ENCODE measurements at places on chromosomes 12 and 14.
A peak's percentile ranks its signal among the peaks of the same experiment; 100 is the strongest.

DNA sequence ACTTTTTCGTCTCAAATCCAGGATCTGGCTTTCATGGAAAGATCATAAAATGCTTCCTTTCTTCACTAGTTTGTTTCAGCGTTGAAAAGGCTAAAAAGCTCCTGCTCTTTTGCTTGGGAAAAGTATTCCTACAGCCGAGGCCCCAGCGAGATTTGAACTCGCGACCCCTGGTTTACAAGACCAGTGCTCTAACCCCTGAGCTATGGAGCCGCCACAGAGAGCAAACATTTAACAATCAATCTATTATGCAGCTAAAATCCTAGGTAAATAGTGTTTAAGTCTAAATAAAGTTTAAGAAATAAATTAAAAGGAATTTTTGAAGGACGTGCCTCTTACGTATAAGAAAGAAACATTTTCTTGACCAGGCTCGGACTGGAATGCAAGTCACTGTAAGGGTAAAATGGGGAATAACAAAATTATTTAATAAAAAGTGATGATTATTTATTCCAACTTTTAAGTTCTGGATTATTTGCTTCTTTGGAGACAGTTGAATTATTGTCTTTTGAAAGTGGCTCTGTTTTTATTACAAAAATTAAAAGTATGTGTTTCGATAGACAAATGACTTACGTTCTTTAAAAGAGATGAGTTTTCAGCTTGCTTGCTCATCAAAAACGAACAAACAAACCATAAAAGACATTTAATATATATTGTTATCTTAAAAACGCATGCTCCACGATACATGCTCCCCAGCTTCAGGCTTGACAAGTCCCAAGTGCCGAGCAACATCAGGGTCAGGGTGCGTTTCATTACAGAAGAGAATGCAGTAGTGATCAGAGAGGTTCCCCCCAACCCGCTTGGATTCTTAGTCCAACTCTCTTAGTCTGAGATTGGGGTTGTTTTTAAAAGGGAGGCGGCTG lies 10.2 kb downstream of the OR6S1 start:
- DNase-seq: no peak

- DNase-seq: peak; percentile 23
These were observed 511.7 kb downstream of the TMTC2 start for GRCh38 chr12:83198291-83199015.

GRCh38 chr12:32305163-32305562 lies 94.2 kb upstream of the FGD4 start:
- peak; percentile 28 for DNase-seq

DNA sequence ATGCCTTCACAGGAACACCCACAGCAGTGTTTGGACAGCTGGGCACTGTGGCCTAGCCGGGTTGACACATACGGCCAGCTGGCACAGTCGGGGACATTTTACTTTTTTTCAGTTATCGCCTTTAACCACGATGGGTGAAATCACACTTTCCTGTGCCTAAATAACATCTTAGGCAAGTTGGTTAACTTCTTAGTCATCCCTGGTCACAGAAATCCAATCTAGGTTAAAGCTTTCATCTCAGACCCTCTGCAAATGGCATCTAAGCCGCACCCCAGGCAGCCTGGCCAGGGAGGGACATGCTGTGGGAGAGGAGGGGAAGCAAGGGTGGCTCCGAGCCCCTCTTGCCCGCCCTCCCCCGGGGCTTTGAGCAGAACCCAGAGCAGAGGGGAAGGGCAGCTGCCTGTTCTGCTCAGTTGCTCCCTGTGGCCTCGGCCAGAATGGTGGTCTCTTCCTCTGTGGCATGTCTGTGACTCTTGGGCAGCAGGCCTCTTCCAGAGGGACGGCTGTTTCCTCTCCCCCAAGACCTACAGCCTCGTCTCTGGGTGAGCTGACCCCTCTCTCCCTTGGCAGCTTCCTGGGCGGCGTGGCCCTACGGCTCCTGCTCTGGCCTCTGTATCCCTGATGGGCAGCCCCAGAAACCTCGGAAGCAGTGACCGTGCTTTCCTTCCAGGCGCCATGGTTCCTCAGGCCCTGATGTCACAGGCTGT lies 85.4 kb upstream of the DYNC1H1 start:
- no peak for DNase-seq

- DNase-seq: no peak
These were observed 1891.5 kb upstream of the SEL1L start for GRCh38 chr14:83425138-83425537.

- no peak for DNase-seq
These were observed 5.9 kb upstream of the KRT6A start for GRCh38 chr12:52498946-52499345.

DNA sequence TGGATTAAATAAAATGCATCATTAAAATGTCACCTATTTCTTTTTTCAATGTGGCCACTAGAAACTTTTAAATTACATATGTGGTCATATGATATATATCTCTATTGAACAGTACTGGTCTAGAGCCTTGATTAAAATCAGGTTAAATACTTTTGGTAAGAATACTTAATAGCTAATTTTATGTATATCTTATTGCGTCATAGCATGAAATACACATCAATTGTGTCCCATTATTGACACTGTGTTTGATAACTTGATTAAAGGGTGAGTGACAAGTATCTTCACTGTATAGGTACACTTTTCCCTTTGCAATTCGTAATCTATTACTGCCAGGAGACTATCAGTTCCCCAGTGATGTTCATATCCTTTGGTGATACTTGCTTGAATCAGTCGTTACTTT lies 4.4 kb upstream of the HELB start:
- no peak for DNase-seq

GRCh38 chr12:18689771-18690170 lies 48.0 kb downstream of the PLCZ1 start:
- DNase-seq: no peak

DNA sequence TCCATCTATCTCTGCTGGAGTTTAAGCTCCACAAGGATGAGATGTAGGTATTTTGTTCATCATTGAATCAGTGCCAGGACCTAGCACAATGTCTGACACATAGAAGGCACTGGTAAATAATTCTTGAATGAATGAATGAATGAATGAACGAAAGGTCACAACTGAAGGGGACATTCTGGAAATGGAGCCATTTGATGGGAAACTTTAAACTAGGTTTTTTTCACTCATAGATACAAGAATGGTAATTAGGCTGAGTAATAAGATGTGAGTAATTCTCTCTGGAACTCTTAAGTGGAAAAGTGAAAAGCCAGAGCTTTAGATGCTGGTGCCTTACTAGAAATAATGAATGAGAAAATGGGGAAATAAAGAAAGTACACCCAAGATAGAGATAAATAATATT lies 44.3 kb downstream of the SCN8A start:
- no peak for DNase-seq

DNA sequence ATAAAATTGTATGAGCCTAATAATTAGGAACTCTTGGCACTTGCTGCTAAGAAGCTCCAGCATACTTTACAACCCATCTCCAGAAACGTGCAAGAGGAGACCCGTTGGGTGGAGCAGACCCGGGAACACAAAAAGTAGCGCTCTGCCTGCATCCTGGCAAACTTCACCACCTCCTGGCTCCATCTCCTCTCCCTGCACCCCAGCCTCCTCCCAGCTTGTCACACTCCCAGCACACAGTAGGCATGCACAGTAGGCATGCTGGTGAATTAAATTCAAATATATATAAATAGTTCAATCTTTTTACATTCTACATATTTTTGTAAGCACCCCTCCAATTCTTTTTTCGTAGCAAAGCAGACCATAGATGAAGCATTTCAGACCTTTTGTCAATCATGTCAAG lies 1.2 kb downstream of the VSIG10 start:
- DNase-seq: no peak

- DNase-seq: no peak
These were observed 40.1 kb downstream of the VDR start for GRCh38 chr12:47864646-47865235.

DNA sequence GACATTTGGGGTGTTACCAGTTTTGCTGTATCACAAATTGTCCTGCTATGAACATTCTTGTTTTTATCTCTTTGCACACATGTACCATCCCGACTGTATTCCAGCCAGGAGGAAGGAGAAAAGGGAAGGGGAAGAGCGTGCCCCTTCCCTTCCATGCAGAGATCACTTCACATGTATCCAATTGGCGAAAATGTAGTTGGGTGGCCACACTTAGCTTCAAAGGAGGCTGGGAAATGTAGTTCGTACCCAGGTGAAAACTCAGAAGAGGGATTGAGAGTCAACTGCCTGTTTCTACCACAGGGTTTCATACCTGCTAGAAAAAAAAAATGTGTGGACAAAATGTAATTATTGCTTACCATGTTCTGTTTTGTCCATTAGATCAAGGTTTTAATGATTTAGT lies 189.1 kb upstream of the PELI2 start:
- no peak for DNase-seq

- no peak for DNase-seq
These were observed 49.9 kb downstream of the CATSPERB start for GRCh38 chr14:91681893-91682563.

DNA sequence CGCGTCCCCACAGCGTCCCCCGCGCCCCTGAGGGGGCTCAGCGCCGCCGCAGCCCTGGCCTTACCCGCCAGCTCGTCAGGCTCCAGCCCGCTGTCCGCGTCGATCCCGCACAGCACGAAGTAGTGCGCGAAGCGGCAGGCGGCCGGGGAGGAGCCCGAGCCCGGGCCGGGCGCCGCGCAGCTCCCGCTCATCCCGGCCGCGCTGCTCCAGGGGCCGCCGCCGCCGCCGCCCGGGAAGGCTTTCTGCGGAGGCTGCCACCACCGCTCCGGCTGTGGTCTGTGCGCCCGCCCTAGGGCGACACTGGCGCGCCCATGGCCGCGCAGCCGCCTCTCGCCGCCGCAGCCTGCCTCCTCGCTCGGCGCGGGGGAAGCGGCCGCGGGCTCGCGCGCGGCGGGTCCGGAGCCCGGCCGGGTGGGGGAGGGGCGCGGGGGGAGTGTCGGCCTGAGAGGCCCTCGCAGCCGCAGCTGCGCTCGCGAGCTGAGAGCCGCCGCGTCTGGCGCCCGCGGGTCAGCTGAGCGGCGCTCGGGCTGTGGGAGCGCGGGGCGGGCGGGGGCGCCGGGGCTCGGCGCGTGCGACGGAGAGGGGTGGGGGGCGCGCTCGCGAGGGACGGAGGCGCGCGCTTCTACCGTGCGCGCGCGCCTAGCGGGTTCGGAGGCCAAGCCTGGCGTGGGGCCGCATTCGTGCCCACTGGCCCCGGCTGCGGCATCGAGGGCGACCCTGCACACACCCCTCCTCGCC lies at the start of gene DENND5B:
Gene DENND5B (minus strand): TSS at position 495 of the 738 bp plus-strand sequence. CDS start 304 bp downstream, at position 191.
- DNase-seq: peak; percentile 90

GRCh38 chr14:89534902-89535685 lies 118.1 kb upstream of the FOXN3 start:
- DNase-seq: no peak

- DNase-seq: no peak
These were observed 162.2 kb upstream of the ALG10B start for GRCh38 chr12:38154096-38155019.

- DNase-seq: no peak
These were observed 760 bp downstream of the ACTN1 start for GRCh38 chr14:68978172-68978911.

DNA sequence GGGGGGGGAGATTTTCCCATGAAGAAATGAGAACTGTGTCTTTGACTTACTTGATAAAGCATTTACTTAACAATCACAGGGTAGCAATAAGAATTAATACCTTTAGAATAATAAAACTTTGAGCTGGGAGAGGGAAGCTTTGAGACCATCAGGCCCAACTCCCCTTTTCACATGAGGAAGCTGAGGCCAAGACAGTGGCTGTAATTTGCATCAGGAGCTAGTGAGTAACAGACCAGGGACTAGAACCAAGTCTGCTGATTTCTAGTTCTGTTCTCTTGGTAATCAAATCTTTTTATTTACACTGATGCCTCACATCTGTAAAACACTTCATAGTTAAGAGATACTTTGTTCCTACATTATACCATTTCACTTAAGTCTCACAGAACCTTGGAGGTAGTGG lies 28.7 kb downstream of the TTC8 start:
- DNase-seq: no peak

DNA sequence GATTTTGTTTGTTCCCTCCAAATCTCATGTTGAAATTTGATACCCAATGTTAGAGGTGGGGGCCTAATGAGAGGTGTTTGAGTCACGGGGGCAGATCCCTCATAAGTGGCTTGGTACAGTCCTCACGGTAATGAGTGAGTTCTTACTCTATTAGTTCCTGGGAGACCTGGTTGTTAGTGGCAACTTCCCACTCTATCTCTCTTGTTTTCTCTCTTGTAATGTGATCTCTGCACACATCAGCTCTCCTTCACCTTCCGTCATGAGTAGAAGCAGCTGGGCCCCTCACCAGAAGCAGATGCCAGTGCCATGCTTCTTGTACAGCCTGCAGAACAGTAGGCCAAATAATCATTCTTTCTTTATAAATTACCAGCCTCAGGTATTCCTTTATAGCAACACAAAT lies 29.6 kb upstream of the KCNK10 start:
- no peak for DNase-seq

- no peak for DNase-seq
These were observed 179.7 kb downstream of the FOXG1 start for GRCh38 chr14:28946267-28946666.

GRCh38 chr12:60704171-60704914 lies 1108.5 kb downstream of the SLC16A7 start:
- DNase-seq: no peak

- peak; percentile 25 for DNase-seq
These were observed 108.3 kb downstream of the SEC23A start for GRCh38 chr14:38994731-38995130.

- DNase-seq: no peak
These were observed 10.2 kb upstream of the SLC10A1 start for GRCh38 chr14:69807192-69807591.

GRCh38 chr12:67764946-67765619 lies 116.5 kb downstream of the DYRK2 start:
- DNase-seq: no peak

GRCh38 chr12:132620899-132621656 lies 2.5 kb downstream of the P2RX2 start:
- no peak for DNase-seq

DNA sequence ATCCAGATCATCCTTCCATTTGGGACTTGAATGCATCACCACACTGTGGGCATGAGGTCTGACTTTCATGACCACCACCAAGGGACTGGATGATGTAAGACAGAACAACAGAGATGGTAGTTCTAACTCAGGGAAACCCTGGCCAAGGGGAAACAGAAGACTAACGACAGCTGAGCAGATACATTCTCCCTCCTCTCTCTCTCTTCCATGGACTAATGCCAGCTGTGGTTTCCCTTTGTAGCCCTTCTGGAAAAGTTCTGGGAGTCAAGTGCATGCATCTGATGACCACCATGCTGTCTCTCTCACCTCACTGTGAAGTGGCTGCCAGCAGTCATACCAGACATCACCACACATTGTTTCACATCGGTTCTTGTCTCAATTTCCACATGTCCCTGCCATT lies 3.4 kb downstream of the TAS2R30 start:
- DNase-seq: peak; percentile 7

DNA sequence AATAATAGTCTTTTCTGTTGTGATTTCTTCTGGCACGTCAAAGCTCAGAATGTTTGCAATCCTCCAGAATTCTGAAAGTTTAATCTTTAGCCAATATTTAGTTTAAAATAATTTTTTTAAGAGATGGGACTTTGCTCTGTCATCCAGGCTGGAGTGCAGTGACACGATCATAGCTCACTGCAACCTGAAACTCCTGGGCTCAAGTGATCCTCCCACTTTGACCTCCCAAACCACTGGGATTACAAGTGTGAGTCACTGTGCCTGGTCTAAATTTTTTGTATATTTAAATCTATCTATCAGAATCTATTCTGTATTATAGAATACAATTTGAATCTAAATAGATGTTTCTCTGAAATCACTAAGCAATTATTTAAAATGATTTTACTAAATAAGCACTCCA lies 572.7 kb downstream of the VRK1 start:
- no peak for DNase-seq
